Immature natural killer cell (primary cell): ENCODE measurements at places on chromosomes 13 and 19. TPM values are rescaled to one million over a fixed set of nuclear protein-coding genes. Genes with fewer than 3 reads are reported as not detected.
A peak's percentile ranks its signal among the peaks of the same experiment; 100 is the strongest.

SIAH3 gene
- not detected for polyA plus RNA-seq

ACER1 gene
- 0.63 TPM for polyA plus RNA-seq

DNA sequence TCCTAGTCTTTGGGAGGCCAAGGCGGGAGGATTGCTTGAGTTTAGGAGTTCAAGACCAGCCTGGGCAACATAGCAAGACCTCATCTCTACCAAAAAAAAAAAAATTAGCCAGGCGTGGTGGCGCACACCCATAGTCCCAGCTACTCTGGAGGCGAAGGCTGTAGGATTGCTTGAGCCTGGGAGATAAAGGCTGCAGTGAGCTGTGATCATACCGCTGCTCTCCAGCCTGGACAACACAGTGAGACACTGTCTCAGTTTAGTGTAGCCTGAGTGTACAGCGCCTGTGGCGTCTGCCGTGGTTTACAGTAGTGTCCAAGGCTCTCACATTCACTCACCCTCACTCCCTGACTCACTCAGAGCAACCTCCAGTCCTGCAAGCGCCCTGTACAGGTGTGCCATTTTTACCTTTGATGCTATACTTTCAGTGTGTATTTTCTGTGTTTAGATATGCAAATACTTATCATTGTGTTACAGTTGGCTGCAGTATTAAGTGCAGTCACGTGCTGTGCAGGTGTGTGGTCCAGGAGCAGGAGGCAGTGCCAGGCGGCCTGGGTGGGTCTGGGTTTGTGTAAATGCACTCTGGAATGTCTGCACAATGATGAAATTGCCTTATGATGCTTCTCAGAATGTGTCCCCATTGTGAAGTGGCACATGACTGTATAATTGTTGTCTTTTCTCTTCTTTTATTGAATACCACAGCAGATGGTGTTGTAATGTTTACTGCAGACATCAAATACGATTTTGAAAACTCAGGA, 36.1 kb upstream of the DCUN1D2 start:
- H3K4me3 ChIP-seq, result no peak overlapping the region
- no peaks in the 10 kb centered on the region for H3K27me3 ChIP-seq
- H3K27ac ChIP-seq, result no peak overlapping the region

DNA sequence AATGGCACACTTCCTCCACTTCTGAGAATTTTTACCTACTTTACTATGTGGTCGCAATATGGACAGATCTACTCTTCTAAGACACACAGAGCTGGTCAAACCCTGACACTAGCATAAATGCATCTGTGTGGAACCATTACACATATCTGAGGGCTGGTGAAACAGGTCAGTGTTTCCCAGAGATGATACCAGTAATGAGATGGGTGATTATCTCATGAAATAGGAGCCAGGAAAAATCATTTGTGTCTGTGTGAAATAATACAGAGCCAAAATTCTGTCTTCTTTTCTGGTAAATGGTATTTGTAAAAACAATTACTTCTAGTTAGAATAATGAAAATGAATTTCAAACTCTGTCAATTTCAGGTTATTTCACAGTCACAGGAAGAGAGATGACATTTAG, 71.6 kb upstream of the FARP1 start:
- H3K4me1 ChIP-seq, result no peaks in the 10 kb centered on the region
- no peak overlapping the region for H3K27ac ChIP-seq
- peaks cover 7% of the 10 kb centered on the region for H3K27me3 ChIP-seq
- no peaks in the 10 kb centered on the region for H3K36me3 ChIP-seq
- no peak for DNase-seq
- H3K4me3 ChIP-seq, result no peak overlapping the region

LYPD3 gene
- 1.4 TPM for polyA plus RNA-seq

- peaks cover 16% of the 10 kb centered on the region for H3K4me1 ChIP-seq
- no peak for DNase-seq
- H3K27me3 ChIP-seq, result peaks cover 2% of the 10 kb centered on the region
- peak overlapping the region; percentile 40 for H3K27ac ChIP-seq
Observed at GRCh38 chr19:37920591-37921450, 13.8 kb downstream of the SIPA1L3 start.

DNA sequence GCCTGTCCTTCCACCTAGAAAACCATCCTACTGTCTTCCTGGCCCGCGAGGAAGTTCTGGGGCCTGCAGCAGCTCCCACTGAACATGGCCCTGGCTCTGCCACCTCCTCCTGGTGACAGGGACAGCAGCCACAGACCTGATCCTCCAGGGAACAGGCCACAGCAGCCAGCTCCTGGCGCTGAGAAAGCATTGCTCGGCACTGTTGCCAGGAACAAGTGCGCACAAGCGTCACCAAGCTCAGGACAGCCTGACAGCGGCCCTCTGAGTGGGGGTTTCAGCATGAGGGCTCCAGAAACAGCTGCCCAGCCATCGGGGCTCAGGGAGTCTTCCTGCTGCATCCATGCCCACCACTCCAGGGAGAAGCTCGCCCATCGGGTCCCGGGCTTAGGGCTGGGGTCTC, 21.9 kb downstream of the AP3D1 start:
- no peaks in the 10 kb centered on the region for H3K36me3 ChIP-seq
- H3K27me3 ChIP-seq, result no peaks in the 10 kb centered on the region
- no peak overlapping the region for H3K27ac ChIP-seq
- no peak for DNase-seq

CEACAM20 gene
- not detected for polyA plus RNA-seq

ZNF99 gene
- not detected for polyA plus RNA-seq

ZNF888 gene
- 1.9 TPM for polyA plus RNA-seq

- no peaks in the 10 kb centered on the region for H3K36me3 ChIP-seq
- H3K27me3 ChIP-seq, result no peaks in the 10 kb centered on the region
- no peaks in the 10 kb centered on the region for H3K4me1 ChIP-seq
- no peak overlapping the region for H3K4me3 ChIP-seq
- no peak for DNase-seq
Observed at GRCh38 chr13:113080901-113081521, 24.6 kb upstream of the F7 start.

- H3K4me1 ChIP-seq, result peaks cover 9% of the 10 kb centered on the region
- H3K27ac ChIP-seq, result no peak overlapping the region
- H3K36me3 ChIP-seq, result no peaks in the 10 kb centered on the region
- no peaks in the 10 kb centered on the region for H3K27me3 ChIP-seq
Observed at GRCh38 chr19:35297922-35298321, 6.0 kb downstream of the MAG start.

- DNase-seq, result peak; percentile 79
- H3K27ac ChIP-seq, result no peak overlapping the region
- H3K4me3 ChIP-seq, result no peak overlapping the region
- H3K4me1 ChIP-seq, result peaks cover 21% of the 10 kb centered on the region
- H3K27me3 ChIP-seq, result peaks cover 2% of the 10 kb centered on the region
- H3K36me3 ChIP-seq, result no peaks in the 10 kb centered on the region
Observed at GRCh38 chr19:39824143-39825092, 9.5 kb downstream of the DYRK1B start.

- H3K27me3 ChIP-seq, result peaks cover 6% of the 10 kb centered on the region
- DNase-seq, result no peak
- no peak overlapping the region for H3K4me3 ChIP-seq
- no peak overlapping the region for H3K27ac ChIP-seq
Observed at GRCh38 chr19:41690801-41691065, 2.7 kb upstream of the CEACAM7 start.

- H3K4me1 ChIP-seq, result peaks cover 65% of the 10 kb centered on the region
- peaks cover 24% of the 10 kb centered on the region for H3K36me3 ChIP-seq
- H3K27ac ChIP-seq, result peak overlapping the region; percentile 84
- H3K4me3 ChIP-seq, result peak overlapping the region; percentile 91
- DNase-seq, result no peak
- H3K27me3 ChIP-seq, result peaks cover 22% of the 10 kb centered on the region
Observed at GRCh38 chr19:6774821-6775707, 2.6 kb downstream of the VAV1 start.

DNA sequence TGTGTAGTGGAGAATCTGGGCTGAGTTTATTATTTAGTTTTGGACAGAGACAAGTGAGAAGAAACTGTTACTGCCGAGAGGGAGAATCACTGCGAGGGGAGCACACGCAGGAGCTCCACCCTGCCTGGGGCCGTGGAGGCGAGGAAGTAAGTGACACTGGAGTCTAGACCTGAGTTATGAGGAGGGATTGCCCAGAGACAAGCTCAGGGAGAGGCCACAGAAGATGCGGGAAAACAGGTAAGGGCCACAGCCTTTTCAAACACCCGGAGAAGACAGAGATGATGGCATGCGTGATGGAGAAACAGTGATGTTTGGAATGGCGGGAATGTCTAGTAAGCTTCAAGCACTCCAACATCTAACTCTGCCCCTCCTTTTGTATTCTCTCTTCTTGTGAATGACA, 84.1 kb downstream of the TNFSF11 start:
- no peak overlapping the region for H3K4me3 ChIP-seq
- no peak for DNase-seq
- peaks cover 6% of the 10 kb centered on the region for H3K27me3 ChIP-seq
- no peaks in the 10 kb centered on the region for H3K4me1 ChIP-seq

TPTE2 gene
- polyA plus RNA-seq, result not detected

TNNI3 gene
- polyA plus RNA-seq, result not detected

DNA sequence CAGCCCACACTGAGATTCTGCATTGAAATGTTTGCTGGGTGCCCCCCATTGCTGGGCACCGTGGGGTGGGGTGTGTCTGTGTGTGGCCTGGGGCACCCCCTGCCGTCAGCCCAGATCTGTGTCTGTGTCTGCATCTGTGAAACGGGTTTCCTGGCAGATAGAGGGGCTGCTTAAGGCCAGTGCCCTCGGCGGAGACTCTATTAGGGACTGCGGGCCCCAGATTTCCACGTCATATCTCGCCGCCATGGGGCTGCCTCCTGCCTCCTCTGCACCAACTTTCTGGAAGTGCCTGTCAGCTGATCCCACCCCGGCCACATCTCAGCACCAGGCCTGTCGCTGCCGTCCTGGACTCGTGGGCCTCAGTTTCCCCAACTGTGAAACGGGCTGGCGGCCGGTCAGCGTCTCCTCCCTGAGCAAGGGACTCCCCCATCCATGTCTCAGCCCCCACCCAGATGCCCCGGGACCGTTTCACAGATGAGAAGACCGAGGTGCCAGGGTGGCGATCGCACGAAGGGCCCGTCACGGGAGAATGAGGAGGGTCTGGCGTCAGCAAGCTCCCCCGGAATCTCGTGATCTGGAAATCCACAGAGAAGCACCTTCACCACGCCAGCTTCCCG, 21.4 kb downstream of the ARID3A start:
- peaks cover 3% of the 10 kb centered on the region for H3K4me1 ChIP-seq
- H3K27ac ChIP-seq, result no peak overlapping the region
- no peaks in the 10 kb centered on the region for H3K36me3 ChIP-seq
- H3K4me3 ChIP-seq, result no peak overlapping the region
